ENCODE measurements at places on chromosomes 7 and 10. TPM values are rescaled to one million over a fixed set of nuclear protein-coding genes. Genes with fewer than 3 reads are reported as not detected.

DNA sequence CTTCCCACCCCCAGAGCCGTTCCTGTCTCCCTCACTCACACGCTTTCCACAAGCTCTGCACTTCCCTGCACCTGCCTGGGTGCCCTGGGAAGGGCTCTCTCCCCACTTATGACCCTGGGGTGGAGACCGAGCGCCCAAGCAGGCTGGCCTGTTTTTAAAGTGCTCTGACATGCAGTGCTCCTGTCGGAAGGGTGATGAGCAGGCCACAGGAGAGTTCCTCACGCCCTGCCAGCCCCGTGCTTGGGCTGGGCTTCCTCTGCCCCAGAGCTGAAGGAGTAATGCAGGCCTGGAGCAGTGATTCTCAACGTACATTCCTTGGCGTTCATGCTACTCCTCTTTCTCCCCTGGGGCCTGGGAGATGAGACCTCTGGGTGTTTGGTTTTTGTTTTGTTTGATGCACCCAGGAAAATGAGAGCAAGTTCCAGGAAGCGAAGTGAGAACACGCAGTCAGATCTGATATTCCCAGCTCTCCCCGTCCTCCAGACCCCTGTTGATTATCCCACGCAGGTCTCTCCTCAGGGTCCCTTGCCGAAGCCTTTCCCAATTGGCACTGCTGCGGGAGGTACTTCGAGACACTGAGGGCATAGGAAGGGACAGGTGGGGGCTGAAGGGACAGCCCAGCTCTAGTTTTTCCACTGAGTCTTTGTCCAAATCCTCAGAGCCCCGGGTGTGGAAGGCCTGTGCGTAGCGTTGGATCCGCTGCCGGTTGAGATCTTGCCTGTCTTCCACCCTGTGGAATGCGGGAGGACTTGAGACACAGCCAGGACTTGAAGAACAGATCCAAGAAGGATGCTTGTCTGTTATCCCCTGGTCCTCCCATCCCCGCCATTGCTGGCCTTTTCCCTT lies 14.1 kb downstream of the TRPV6 start:
- H3K27me3 ChIP-seq = no peaks in the 10 kb centered on the region
- H3K27ac ChIP-seq = no peak overlapping the region
- DNase-seq = no peak

- DNase-seq = no peak
These were observed 2.1 kb upstream of the PRXL2A start for GRCh38 chr10:80406204-80406603.

The SFTPA1 gene
- total RNA-seq = not detected

DNA sequence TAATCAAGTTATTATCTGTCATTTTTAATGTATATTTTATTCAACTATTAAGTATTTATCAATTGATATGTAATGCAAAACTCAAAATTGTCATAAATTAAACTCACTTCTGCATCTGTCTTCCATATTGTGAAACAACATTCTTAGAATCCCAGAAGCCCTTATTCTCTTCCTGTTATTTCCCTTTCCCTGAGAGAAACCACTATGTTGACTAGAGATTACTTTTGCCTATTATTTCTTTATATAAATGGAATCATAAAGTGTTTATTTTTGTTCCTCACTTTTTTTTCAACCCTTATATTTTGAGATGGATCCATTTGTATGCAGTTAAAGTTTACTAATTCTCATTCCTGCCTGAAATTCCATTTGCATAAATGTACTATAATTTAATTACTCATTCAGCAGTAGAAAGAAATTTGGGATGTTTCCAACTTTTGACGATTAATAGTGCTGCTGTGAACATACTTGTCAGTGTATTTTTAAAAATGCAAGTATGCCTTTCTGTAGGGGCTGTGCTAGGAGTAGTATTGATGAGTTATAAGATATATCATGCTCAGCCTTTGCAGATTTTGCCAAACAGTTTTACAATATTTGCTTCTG lies 211.2 kb downstream of the SEMA3D start:
- DNase-seq = no peak
- H3K36me3 ChIP-seq = no peaks in the 10 kb centered on the region
- H3K27me3 ChIP-seq = no peaks in the 10 kb centered on the region
- peaks cover 10% of the 10 kb centered on the region for H3K4me1 ChIP-seq
- no peak overlapping the region for H3K4me3 ChIP-seq
- H3K27ac ChIP-seq = no peak overlapping the region

DNA sequence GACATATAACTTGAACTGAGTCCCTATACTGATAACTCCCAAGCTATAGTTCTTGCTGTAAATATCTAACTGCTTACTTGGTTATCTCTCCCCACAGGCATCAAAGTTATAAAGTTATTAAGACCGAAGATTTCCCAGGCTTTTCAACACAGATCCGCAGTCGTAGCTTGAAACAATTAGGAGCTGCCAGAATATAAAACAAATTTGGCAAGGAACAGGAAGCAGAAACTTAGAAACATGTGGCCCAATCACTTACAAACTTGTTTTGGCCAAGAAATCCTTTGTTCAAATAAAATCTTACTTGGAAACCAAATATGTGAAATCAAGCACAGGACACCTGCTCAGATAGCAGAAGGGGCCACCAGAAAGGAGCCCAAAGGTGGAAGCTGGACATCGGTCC lies 9.0 kb downstream of the SLC16A12 start:
- H3K27me3 ChIP-seq = no peaks in the 10 kb centered on the region
- no peak overlapping the region for H3K4me3 ChIP-seq
- H3K27ac ChIP-seq = no peak overlapping the region
- H3K36me3 ChIP-seq = no peaks in the 10 kb centered on the region

DNA sequence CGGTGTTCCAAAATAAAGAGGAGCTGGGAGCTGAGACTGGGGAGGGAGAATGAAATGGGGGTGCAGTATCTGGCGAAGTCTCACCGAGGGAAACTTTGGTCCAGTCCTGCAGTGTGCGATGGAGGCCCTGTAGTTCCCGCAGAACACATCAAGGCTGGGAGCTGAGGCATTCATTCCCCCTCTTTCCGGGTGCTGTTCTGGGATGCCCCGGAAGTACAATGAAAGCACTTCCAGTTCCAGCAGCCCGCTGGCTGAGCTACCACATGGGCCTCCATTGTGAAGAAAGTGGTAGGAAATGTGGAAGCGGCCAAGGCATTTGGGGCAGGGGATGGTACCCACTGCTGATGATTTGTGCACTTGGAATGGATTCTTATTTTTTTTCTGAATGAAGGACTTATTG lies 560.7 kb downstream of the GLRX3 start:
- H3K36me3 ChIP-seq = no peaks in the 10 kb centered on the region
- DNase-seq = no peak

The PTEN gene
- total RNA-seq = 37.5 TPM

DNA sequence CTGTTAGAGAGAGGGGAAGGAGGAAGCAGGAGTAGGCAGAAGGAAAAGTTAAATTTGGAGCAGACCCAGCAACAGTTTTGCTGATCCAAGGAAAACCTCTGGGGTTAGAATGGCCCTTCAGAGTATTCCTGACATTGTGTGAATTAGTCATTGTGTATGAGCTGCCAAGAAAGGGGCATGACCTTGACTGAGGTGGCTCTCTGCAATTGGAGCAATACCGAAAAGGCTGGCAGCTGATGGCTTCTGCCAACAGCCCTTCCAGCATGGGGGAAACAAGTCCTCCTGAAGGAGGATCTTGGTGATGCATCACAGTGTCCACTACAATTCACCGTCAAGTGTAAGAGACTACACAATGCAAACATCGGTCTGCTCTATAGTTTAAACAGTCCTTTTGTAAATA lies 20.6 kb upstream of the WASL start:
- H3K4me3 ChIP-seq = no peak overlapping the region
- peak; percentile 46 for DNase-seq
- H3K4me1 ChIP-seq = no peaks in the 10 kb centered on the region

The TAS2R41 gene
- not detected for total RNA-seq

- H3K4me3 ChIP-seq = peak overlapping the region; percentile 49
- no peaks in the 10 kb centered on the region for H3K27me3 ChIP-seq
- H3K36me3 ChIP-seq = no peaks in the 10 kb centered on the region
These were observed 34.7 kb downstream of the MRPS24 start for GRCh38 chr7:43834463-43835251.

DNA sequence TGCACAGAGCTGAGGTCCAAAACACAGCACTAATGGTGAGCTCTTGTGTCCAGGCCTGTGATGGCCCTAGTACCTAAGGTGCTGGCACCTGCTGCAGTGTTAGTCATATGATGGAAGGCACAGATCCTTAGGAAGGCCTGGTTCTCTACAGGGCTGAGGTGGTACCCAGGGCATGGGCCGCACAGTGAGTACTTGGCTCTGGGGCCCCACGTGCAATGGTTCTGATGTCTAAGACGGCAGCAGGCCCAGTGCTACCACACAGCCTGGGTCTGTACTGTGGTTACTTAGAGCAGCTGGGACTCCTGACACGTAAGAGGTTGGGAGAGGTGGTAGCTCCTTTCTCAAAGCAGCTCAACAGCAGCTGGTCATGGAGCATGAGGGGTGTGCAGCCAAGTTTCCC lies 70.6 kb upstream of the MAGI2 start:
- no peak overlapping the region for H3K27ac ChIP-seq
- H3K4me3 ChIP-seq = no peak overlapping the region
- no peaks in the 10 kb centered on the region for H3K27me3 ChIP-seq
- no peaks in the 10 kb centered on the region for H3K36me3 ChIP-seq
- H3K4me1 ChIP-seq = no peaks in the 10 kb centered on the region

Data from right lobe of liver (tissue), 6 donors.